HCT116 (cell line): ENCODE measurements at places on chromosomes 1 and 21. TPM values are rescaled to one million over a fixed set of nuclear protein-coding genes. Genes with fewer than 3 reads are reported as not detected.
A peak's percentile ranks its signal among the peaks of the same experiment; 100 is the strongest.

The TAF1A gene
- total RNA-seq, result 21.4 TPM

GRCh38 chr21:21163904-21164303, 165.7 kb downstream of the NCAM2 start:
- H3K36me3 ChIP-seq, result no peaks in the 10 kb centered on the region
- H3K27me3 ChIP-seq, result no peaks in the 10 kb centered on the region
- no peaks in the 10 kb centered on the region for H3K4me1 ChIP-seq
- no peak overlapping the region for H3K4me3 ChIP-seq
- DNase-seq, result peak; percentile 7

The FAM78B gene
- 1.4 TPM for total RNA-seq

DNA sequence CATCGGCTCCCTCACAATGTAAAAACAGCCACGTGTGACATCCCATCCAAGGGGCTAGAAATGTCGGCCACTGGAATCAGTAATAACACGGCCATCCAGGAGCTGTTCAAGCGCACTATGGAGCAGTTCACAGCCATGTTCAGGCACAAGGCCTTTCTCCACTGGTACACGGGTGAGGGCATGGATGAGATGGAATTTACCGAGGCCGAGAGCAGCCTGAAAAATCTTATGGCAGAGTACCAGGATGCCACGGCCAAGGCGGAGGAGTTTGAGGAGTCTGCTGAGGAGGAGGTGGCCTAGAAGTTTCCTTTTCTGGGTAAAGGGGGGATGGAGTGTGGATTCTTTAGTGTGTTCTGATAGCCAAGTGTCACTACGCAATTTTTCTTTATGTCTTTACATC, 61.1 kb upstream of the MAP1LC3C start:
- no peaks in the 10 kb centered on the region for H3K4me1 ChIP-seq
- no peak for DNase-seq

The TMEM240 gene
- total RNA-seq, result 2.3 TPM

DNA sequence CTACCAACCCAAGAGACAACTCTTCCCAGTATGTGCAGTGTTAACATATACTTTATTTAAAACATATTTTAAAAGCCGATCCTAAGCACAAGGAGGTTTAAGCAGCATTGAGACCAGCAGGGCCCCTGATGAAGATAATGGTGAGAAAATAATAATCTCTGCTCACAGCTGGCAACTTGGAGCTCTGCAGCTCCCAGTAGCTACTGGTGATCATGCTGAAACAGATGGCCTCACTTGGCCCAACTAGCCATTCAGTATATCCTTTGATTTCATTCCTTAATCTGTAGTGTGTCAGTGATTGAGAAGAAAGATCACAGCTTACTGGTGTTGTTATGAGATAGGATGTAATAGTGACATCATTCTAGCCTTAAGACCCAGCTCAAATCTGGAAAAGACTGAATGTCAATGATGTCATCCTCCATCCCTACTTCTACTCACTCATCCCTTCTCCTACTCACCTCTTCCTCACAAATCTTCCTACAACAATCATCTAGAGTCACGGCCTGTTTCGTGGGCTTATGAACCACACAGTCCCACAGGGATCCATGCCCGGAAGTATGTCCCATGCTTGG, 817.9 kb downstream of the PLA2G4A start:
- no peak for DNase-seq
- H3K27ac ChIP-seq, result no peak overlapping the region
- H3K4me3 ChIP-seq, result no peak overlapping the region
- H3K27me3 ChIP-seq, result no peaks in the 10 kb centered on the region

GRCh38 chr1:226702957-226703831, 35.9 kb downstream of the ITPKB start:
- H3K27ac ChIP-seq, result no peak overlapping the region
- H3K4me1 ChIP-seq, result peaks cover 1% of the 10 kb centered on the region; the same call in 1 of the 2 replicates
- no peaks in the 10 kb centered on the region for H3K36me3 ChIP-seq
- no peak overlapping the region for H3K4me3 ChIP-seq

DNA sequence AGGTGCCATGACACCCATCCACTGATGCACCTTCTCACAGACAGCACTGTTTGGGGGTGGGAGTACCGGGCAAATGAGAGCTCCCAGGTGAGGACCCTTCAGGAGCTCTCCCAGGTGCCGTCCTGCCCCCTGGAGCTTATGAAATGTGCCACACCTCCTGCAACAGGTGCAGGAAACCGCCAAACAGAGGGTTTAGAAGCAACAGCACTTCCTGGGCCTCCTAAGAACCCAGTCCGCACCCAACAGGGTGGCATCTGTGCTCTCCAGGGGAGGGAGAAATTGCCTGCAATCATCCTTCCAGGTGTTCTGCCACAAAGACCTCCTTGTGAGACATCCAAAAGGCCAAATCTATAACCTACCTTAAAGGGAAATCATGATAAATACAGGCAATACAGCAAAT, 87.7 kb upstream of the ATP1B1 start:
- no peaks in the 10 kb centered on the region for H3K4me1 ChIP-seq
- no peaks in the 10 kb centered on the region for H3K36me3 ChIP-seq
- no peak overlapping the region for H3K27ac ChIP-seq
- no peaks in the 10 kb centered on the region for H3K27me3 ChIP-seq
- no peak for DNase-seq

GRCh38 chr1:234743791-234744611, 134.0 kb upstream of the IRF2BP2 start:
- H3K36me3 ChIP-seq, result no peaks in the 10 kb centered on the region
- DNase-seq, result no peak
- no peak overlapping the region for H3K27ac ChIP-seq
- H3K27me3 ChIP-seq, result no peaks in the 10 kb centered on the region; the same call in 1 of the 2 replicates
- no peak overlapping the region for H3K4me3 ChIP-seq

The LINGO4 gene
- total RNA-seq, result not detected

The LMNA gene
- 528 TPM for total RNA-seq

The ZMYND12 gene
- 0.25 TPM for total RNA-seq

The KCNH1 gene
- not detected for total RNA-seq

GRCh38 chr1:10398278-10398733, 558 bp upstream of the PGD start:
- H3K4me1 ChIP-seq, result peaks cover 23% of the 10 kb centered on the region
- peak overlapping the region; percentile 53 for H3K4me3 ChIP-seq
- DNase-seq, result no peak
- H3K36me3 ChIP-seq, result peaks cover 5% of the 10 kb centered on the region; the same call in 1 of the 2 replicates
- peak overlapping the region; percentile 94 for H3K27ac ChIP-seq

GRCh38 chr21:44437696-44438431, 17.4 kb upstream of the LRRC3 start:
- peaks cover 2% of the 10 kb centered on the region for H3K36me3 ChIP-seq

GRCh38 chr1:205315008-205315618, 6.4 kb downstream of the NUAK2 start:
- DNase-seq, result no peak
- no peak overlapping the region for H3K4me3 ChIP-seq
- H3K4me1 ChIP-seq, result peaks cover 37% of the 10 kb centered on the region

The LCE1B gene
- total RNA-seq, result not detected

The PDZK1 gene
- total RNA-seq, result 0.27 TPM

The C1orf141 gene
- not detected for total RNA-seq

- no peak overlapping the region for H3K4me3 ChIP-seq
- no peaks in the 10 kb centered on the region for H3K4me1 ChIP-seq
- no peaks in the 10 kb centered on the region for H3K27me3 ChIP-seq
- no peak overlapping the region for H3K27ac ChIP-seq
These were observed 54.7 kb downstream of the PDE9A start for GRCh38 chr21:42708107-42708506.

- no peaks in the 10 kb centered on the region for H3K27me3 ChIP-seq
- H3K27ac ChIP-seq, result no peak overlapping the region
- no peak overlapping the region for H3K4me3 ChIP-seq
- peaks cover 8% of the 10 kb centered on the region for H3K4me1 ChIP-seq
- H3K36me3 ChIP-seq, result no peaks in the 10 kb centered on the region
These were observed 46.2 kb downstream of the GPR3 start for GRCh38 chr1:27438621-27439061.

DNA sequence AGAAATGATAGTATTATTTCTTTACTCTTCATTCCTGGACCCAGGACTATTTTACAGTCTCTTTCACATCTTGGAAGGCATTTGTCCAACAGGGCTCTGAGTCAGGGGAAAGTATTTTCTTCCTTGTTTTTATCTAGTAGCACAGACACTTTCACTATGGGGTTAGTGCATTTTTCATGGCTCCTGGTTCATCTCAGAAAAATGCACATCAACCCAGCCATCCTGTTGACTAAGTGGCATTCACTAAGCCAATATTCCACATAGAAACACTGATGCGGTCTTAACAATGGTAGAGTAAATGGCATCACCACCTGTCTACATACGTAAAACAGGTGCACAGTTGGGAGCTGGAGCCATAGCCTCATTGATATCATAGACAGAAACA, 87.4 kb upstream of the C1orf21 start:
- H3K4me1 ChIP-seq, result no peaks in the 10 kb centered on the region
- no peak overlapping the region for H3K4me3 ChIP-seq
- H3K27ac ChIP-seq, result no peak overlapping the region
- no peaks in the 10 kb centered on the region for H3K27me3 ChIP-seq
- no peak for DNase-seq
- H3K36me3 ChIP-seq, result no peaks in the 10 kb centered on the region

GRCh38 chr1:213942061-213942460, 45.7 kb upstream of the PROX1 start:
- no peaks in the 10 kb centered on the region for H3K4me1 ChIP-seq
- no peak overlapping the region for H3K4me3 ChIP-seq
- no peaks in the 10 kb centered on the region for H3K36me3 ChIP-seq
- no peak overlapping the region for H3K27ac ChIP-seq
- DNase-seq, result no peak

DNA sequence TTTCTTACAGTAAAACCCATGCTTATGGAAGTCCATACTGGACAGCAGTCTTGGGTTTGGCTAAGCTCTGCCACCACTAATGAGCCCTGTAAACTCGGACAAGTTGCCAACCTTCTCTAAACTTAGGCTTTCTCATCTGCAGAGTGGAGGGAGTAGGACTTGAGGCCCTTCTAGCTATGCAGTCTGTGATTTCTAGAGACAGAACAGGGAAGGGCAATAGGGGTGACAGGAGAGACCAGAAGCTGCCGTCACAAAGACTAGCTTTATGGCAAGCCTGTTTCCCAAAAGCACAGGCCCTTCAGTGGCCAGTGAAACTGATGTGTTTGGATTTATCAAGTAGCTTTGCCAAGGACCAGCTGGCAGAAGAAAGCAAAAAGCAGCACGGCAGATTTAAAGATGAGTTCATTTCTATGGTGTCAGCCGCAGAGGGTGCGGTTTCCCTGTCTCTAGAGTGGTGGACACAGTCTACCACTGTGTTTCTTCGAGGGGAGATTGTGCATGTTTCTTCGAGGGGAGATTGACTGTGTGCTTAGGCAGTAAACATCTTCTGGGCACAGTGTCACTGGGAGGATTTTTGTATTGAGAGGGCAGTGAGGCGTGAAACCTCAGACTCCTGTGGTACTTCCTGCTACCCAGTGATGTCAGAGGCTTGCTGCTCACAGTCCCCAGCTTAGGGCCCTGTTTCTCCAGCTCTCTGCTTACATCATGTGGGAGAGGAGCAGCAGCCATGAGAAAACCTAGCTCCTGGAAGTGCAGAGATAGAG, 119.0 kb downstream of the ROR1 start:
- no peaks in the 10 kb centered on the region for H3K27me3 ChIP-seq
- peaks cover 5% of the 10 kb centered on the region; the same call in 1 of the 2 replicates for H3K4me1 ChIP-seq
- H3K27ac ChIP-seq, result no peak overlapping the region

- H3K27me3 ChIP-seq, result no peaks in the 10 kb centered on the region
- H3K36me3 ChIP-seq, result no peaks in the 10 kb centered on the region
- no peaks in the 10 kb centered on the region for H3K4me1 ChIP-seq
- H3K4me3 ChIP-seq, result no peak overlapping the region
- no peak for DNase-seq
- H3K27ac ChIP-seq, result no peak overlapping the region
These were observed 1182.6 kb upstream of the B3GALT2 start for GRCh38 chr1:194369060-194369459.

- H3K27ac ChIP-seq, result peak within 1 kb of the TSS; percentile 15; the same call in 1 of the 2 replicates
- H3K36me3 ChIP-seq, result peaks cover 2% of the 10 kb centered on the region; the same call in 1 of the 2 replicates
- no peak for DNase-seq
These were observed at the start of gene CHD5 for GRCh38 chr1:6180268-6180706. Gene CHD5, minus strand, starts transcription at chr1:6180321. Its CDS starts 298 bp downstream, at chr1:6180023.

GRCh38 chr1:194056169-194056568, 869.8 kb upstream of the B3GALT2 start:
- no peak overlapping the region for H3K4me3 ChIP-seq
- no peak overlapping the region for H3K27ac ChIP-seq
- no peak for DNase-seq
- H3K36me3 ChIP-seq, result no peaks in the 10 kb centered on the region
- H3K4me1 ChIP-seq, result no peaks in the 10 kb centered on the region
- H3K27me3 ChIP-seq, result no peaks in the 10 kb centered on the region

The RBP7 gene
- total RNA-seq, result 45.6 TPM

GRCh38 chr21:39142972-39143371, 40.3 kb downstream of the PSMG1 start:
- H3K36me3 ChIP-seq, result no peaks in the 10 kb centered on the region
- H3K27me3 ChIP-seq, result no peaks in the 10 kb centered on the region
- H3K4me3 ChIP-seq, result no peak overlapping the region
- DNase-seq, result no peak
- H3K27ac ChIP-seq, result no peak overlapping the region

- H3K27me3 ChIP-seq, result no peaks in the 10 kb centered on the region
- no peak overlapping the region for H3K4me3 ChIP-seq
- no peak for DNase-seq
- H3K27ac ChIP-seq, result no peak overlapping the region
- peaks cover 7% of the 10 kb centered on the region; the same call in 1 of the 2 replicates for H3K4me1 ChIP-seq
These were observed 2.5 kb downstream of the WLS start for GRCh38 chr1:68229650-68230483.

The MYOG gene
- not detected for total RNA-seq

- no peaks in the 10 kb centered on the region for H3K36me3 ChIP-seq
- no peak overlapping the region for H3K4me3 ChIP-seq
- no peaks in the 10 kb centered on the region for H3K27me3 ChIP-seq
- no peak overlapping the region for H3K27ac ChIP-seq
These were observed 114.8 kb downstream of the MAB21L3 start for GRCh38 chr1:116226017-116226416.

The ATP1A2 gene
- total RNA-seq, result not detected
